ENCODE measurements at places on chromosomes 7 and 10.

DNA sequence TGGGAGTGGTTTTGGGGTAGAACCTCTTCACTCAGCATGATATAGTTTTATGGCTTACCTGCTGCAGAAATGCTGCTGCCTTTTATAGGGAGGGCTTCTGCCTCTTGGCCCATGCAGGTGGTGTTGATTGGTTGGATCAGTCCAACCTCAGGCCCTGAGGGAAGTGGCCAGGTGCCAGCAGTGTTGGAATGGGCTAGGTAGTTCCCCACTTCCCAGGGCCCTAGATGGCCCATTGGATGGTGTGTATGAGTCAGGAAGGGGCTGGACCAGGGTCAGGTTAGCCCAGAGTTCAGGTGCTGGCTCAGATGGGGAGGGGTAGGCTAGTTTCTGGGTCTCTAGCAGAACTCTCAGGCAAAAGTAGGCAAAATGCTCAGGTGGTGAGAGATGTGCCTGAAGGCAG, 455.5 kb downstream of the CCSER2 start:
- DNase-seq, result no peak

- no peak for DNase-seq
Measured at GRCh38 chr7:133355822-133356221, 102.9 kb downstream of the EXOC4 start.

DNA sequence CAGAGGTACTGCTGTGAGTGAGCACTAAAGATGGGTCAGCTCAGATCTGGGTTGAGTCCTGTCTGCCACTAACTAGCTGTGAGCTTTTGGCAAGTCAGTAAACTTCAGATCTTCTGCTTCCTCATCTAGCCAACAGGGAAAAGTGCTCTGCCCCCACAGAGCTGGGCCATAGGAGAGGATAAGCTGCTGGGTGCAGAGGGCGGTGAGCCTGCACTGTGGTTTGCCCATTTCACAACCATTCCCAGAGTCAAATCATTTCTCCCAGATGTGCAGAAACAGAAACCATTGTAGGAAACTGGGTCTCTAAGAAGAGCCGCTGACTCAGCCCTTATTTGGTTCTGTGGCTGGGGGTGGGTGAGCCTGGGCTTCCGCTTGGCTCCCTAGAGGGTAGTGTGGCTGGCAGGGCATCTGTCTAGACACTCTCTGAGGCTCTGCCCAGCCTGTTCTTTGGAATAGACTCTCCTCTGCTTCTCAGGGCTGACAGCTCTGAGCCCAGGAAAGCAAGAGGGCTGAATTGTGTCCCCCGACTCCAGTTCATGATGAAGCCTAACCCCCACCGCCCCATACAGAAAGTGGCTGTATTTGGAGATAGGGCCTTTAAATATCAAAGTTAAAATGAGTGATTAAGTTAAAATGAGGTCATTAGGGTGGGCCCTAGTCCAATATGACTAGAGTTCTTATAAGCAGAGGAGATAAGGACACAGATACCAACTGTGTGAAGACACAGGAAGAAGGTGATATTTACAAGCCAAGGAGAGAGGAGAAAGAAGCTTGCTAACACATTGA, 29.5 kb upstream of the ARHGAP22 start:
- peak; percentile 42 for DNase-seq

DNA sequence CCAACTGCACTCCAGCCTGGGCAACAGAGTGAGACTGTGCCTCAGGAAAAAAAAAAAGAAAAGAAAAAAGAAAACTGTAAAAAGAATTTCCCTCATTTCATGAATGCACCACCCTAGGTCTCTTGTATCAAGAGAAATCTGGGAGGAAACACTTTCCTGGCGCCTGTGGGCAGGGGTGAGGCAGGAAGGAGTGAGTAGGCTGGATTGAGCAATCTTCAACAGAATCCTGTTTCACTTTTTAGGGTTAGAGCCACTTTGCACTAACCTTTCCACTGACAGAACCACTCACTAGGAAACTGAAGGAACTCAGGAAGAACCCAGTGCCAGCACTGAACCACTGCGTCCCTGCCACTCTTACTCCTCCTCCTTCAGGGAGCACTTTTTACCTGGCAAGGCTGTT, 282.1 kb downstream of the CCDC3 start:
- DNase-seq, result no peak

DNA sequence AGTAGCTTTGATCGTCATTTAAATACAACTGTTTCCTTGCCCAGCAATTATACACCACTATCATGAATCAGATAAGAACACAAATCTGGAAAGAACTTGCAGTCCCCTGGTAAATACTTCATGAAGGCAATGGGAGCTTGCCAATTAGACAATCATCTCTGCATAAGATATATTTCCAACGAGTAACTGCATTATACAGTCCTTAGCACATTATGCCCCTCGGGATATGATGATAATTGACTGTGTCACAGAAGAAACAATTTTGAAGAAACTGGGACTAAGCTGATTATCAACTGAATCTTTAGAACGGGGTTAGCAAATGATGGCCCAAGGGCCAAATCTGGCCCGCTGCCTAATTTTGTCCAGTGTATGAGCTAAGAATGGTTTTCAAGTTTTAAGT, 155.7 kb downstream of the TRIL start:
- DNase-seq, result no peak

DNA sequence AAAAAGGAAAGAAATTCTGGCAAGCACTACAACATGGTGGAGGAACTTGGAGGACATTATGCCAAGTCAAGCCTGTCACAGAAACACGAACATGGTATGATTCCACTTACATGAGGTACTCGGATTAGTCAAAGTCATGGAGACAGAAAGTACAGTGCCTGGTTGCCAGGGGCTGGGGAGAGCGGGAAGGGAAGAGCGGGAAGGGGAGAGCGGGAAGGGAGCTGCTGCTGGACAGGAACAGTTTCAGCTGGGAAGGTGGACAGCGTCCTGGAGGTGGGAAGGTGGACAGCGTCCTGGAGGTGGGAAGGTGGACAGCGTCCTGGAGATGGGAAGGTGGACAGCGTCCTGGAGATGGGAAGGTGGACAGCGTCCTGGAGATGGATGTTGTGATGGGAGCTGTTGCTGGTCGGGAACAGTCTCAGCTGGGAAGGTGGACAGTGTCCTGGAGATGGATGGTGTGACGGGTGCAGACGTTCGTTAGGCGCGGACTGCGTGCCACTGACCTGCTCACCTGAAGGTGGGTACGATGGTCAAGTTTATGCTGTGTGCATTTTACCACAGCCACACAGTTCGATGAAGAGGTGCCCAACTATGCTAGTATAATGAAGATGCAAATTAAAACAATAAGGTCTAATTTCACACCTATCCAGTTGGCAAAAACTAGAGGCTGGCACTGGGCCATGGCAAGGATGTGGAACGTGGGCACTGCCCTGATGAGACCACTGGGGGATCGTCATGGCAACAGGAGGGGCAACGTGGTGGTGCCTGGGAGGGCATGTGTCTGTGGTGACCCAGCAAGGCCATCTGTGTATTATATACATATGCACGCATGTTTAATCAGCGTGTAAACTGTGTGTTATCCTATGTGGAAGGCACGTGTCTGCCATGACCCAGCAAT, 103.8 kb downstream of the NKX6-2 start:
- peak; percentile 2 for DNase-seq

GRCh38 chr7:89049043-89049442, 253.5 kb upstream of the TEX47 start:
- no peak for DNase-seq

- no peak for DNase-seq
Measured at GRCh38 chr7:44061645-44062179, 3.7 kb downstream of the PGAM2 start.

DNA sequence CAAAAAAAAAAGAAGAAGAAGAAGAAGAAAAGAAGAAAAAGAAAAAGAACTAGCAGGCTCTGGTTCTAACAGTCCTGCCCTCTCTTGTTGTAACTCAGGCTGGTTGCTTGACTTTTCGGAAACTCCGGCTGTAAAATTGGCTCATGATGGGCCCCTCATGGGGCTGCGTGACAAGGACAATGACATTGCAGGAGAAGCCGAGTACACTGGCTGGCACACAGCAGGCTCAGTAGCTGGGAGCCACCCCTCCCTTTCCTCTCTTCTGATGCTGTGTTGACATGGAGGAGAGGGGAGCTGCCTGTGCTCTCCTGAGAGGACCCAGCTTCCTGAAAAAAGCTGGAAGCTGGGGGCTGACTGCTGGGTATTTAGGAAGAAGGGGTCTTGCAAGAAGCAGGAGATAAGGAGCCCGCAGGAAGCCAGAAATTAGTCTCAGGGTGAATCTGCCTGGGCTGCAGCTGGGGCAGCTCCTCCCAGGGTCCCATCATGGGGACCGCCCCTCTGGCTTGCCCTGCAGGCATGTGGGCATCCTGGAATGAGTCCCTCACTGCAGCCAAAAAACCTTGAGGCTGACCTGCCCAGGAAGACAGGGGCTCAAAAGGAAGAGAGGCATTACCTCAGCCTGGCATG, 14.6 kb upstream of the GPR26 start:
- no peak for DNase-seq

DNA sequence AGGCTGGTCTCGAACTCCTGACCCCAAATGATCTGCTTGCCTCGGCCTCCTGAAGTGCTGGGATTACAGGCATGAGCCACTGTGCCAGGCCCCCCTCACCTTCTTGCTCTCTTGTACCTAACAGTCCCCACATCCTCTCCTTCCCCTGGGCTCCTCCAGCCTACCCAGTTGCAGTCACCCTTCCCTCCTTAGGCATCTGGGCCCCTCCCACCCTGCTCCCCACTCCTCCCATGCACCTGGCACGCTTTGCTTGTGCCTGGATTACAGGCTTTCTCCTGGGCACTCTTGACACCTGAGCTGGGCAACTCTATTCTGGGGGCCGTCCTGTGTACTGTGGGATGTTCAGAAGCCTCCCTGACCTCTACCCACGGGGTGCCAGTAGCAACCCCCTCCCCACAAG, 3.0 kb downstream of the CLDN15 start:
- no peak for DNase-seq

- no peak for DNase-seq
Measured at GRCh38 chr7:105241198-105241597, 147.5 kb downstream of the SRPK2 start.

- DNase-seq, result no peak
Measured at GRCh38 chr10:43421201-43421507, 12.2 kb upstream of the HNRNPF start.

- no peak for DNase-seq
Measured at GRCh38 chr7:152511736-152512135, 75.9 kb upstream of the KMT2C start.

DNA sequence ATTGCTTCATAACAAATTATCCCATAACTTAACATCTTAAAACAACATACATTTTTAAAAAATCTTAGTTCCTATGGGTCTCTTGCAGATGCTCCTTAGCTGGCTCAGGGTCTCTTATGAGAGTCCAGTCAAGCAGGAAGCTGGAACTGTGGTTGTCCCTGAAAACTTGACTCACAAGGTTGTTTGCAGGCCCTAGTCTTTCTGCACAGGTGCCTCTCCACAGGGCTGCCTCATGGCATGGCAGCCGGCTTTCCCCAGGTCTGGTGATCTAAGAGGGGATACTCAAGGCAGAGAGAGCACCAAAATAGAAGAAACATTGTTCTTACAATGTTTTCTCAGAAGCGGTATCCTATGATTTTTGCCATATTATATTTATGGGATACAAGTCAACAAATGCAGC, 127.1 kb downstream of the CDK14 start:
- DNase-seq, result no peak

DNA sequence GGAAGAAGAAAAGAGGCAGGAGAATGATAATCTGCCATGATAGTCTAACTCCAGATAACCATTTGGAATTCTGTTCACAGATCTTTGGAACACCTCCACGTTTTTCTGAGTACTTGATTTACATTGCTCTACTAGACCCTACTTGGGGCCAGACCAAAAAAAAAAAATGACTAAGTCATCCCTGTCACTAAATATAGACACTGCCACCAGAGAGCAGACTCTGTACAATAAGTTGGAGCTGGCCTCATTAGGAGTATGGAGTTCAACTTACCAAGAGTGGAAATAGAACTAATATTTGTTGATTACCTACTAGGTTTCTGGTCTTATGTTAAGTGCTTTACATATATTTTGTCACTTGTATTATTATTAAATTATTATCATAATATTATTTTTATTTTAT, 80.9 kb upstream of the ZNF800 start:
- no peak for DNase-seq

DNA sequence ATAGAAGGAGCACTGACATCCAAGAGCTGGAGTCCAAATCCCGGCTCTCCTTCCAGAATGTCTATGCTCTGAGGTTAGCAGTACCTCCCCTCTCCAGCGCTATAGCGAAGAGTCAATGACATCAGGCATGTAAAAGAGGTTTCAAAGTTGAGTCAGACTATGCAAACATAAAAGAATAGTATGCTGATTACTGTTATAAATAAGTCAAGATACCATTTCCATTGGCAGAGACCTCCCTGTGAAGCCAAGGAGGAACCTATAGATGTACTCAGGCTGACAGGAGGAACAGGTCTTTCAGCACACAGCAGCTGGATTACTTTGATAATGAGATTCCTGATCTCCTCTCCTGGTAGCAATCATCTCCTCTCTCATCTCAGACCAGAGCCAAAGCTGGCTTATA, 103.9 kb upstream of the EFCAB10 start:
- no peak for DNase-seq

GRCh38 chr7:134995239-134996096, 9.2 kb downstream of the AGBL3 start:
- DNase-seq, result peak; percentile 16

GRCh38 chr7:75861636-75862035, 17.2 kb upstream of the RHBDD2 start:
- no peak for DNase-seq

Measured in activated naive CD4-positive, alpha-beta T cell treated with anti-CD3 and anti-CD28 coated beads for 36 hours (primary cell).